ENCODE measurements at places on chromosomes 2 and 18. TPM values are rescaled to one million over a fixed set of nuclear protein-coding genes. Genes with fewer than 3 reads are reported as not detected.

The FAM110C gene
- polyA plus RNA-seq, result 13.6 TPM

The STARD6 gene
- polyA plus RNA-seq, result 0.19 TPM

The NPAS2 gene
- polyA plus RNA-seq, result 20.1 TPM

The KIF3C gene
- polyA plus RNA-seq, result 15.6 TPM

DNA sequence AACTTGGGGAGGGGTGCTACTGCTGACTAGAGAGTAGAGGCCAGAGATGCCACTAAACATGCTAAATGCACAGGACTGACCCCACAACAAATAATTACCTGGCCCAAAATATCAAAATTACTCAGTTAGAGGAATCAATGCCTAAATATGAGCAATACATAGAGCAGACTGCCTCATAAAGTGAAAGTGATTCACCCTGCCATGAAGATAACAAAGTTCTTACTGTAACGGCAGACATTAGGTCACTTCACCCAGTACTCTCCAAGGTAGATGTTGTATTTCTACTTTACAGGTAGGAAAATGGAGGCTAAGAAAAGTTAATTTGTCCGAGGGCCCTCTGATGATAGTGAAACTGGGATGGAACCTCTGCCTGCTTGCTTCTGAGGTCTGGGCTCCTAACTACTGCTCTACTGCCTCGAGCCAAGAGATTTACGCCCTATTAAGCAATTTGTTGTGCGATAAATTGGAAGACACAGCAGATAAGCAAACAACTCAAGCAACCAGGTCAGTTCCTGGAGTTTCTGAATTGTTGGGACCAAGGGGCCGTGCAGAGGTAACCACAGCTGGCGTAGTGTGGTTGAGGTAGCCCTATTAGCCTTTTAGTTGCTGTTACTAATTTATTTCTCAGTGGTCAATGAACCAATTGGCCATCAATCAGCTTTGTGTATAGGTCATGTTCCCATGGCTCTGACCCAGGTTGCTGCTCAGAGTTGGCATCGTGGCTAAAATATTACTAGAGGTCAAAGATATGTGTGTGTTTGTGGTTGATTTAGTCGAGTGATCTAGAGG is 4.8 kb downstream of the DHRS9 start:
- no peak for DNase-seq

DNA sequence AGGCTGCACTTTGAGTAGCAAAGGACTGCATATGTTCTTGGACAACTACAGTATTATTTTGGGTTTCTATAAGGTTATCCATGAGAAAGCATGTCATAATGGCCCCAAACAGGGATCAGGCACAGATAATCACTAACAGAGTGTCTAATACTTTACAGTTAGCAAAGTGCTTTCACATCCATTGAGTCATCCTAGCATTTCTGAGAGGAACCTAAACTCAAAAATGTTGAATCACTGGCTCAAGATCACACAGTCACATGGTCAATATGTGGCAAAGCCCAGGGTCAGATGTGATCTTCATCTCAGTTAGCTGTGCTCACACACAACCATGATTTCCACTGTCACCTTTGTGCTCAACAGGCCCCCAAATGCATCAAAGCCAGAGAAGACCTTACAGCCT is 156.1 kb upstream of the VRK2 start:
- no peak for DNase-seq

GRCh38 chr2:40680547-40680946 is 228.7 kb upstream of the SLC8A1 start:
- no peak for DNase-seq

DNA sequence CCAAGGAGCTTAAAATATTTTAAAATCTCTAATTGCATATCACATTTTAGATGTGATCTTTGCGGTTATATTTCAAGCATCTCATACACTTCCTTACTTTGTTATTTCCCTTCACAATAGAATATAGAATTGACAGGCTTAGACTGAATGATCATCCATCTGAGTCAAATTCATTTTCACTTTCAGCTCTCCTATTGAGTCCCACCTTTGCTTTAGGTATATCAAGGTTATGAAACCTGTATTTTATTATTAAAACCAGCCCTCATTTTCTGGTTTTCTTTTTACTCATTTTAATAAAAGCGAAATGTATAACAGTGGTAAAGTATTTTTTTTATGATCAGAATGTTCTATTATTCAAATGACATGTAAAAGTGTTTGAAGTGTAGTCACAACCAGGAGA is 162.9 kb upstream of the KYNU start:
- no peak for DNase-seq

- no peak for DNase-seq
Observed at GRCh38 chr2:149040451-149040850, 2.0 kb downstream of the LYPD6B start.

DNA sequence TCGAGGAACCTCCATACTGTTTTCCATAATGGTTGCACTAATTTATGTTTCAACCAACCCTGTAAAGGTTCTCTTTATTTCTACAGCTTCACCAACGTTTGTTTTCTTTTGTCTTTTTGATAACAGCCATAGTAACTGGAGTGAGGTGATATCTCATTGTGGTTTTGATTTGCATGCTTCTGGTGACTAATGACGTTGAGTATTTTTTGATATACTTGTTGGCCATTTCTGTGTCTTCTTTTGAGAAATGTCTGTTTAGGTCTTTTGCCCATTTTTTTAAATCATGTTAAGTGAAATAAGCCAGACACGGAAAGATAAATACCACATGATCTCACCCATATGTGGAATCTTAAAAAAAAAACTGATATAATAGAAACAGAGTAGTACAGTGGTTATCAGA is 74.8 kb upstream of the SMIM21 start:
- DNase-seq, result no peak

- no peak for DNase-seq
Observed at GRCh38 chr2:203869223-203870042, 1.9 kb downstream of the CTLA4 start.

DNA sequence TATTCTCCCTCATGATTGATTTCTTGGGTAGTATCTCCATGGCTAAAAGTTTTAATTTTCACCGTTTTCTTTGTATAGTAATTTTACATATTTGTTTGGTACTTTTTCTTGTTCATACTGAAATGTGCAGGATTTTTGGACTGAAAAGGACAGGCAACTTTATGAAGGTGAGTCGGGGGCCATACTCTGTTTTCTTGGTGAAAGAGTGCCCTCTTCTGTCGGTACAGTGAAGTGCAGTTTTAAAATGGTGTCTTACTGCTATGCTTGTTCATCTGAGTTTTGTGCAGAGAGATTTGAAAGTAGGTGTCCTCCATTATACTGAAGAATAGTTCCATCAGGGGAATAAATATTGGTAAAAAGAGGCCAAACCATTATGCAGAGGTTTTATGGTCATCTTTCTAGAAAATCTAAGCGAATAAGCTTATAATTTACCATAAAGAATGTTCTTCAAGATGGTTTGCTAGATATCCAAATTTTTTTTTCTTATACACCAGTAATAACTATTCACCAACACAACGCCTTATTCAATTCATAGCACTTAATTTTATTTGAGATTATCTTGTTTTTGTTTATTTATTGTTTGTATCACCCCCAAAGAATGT is 8.7 kb upstream of the SERPINB13 start:
- DNase-seq, result peak; percentile 23

DNA sequence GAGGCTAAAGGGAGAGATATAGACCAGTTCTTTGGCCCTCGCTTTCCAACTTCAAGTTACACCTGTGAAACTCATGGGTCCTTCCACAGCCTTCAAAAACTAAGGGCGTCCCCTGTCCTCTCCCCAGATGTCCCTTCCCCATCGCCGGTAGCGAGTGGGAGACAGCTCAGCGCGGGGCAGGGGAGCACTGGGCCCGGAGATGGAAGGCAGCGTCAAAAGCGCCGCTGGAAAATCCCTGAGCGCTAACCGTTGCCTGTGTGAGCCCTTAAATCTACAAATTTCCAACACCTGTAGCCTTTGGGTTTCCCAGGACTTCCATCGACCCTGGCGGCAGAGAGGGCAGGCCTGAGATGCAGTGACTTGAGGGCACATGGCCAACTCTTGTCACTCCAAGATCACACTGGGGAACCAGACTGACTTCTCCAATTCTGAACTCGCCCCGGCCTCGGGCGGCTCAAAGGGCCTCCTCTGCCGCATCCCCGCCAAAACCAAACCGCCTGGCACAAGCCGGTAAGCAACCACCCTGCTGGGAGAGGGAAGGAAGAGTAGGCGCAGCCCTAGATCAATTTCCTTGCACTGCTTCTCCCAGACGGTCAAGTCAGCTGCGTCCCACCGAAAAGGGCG is 879 bp upstream of the EPAS1 start:
- DNase-seq, result no peak
